Iris pigment epithelial cell (primary cell): ENCODE measurements at places on chromosomes 6 and 20.

GRCh38 chr20:44234566-44235317 lies 12.4 kb upstream of the GDAP1L1 start:
- no peak for DNase-seq

DNA sequence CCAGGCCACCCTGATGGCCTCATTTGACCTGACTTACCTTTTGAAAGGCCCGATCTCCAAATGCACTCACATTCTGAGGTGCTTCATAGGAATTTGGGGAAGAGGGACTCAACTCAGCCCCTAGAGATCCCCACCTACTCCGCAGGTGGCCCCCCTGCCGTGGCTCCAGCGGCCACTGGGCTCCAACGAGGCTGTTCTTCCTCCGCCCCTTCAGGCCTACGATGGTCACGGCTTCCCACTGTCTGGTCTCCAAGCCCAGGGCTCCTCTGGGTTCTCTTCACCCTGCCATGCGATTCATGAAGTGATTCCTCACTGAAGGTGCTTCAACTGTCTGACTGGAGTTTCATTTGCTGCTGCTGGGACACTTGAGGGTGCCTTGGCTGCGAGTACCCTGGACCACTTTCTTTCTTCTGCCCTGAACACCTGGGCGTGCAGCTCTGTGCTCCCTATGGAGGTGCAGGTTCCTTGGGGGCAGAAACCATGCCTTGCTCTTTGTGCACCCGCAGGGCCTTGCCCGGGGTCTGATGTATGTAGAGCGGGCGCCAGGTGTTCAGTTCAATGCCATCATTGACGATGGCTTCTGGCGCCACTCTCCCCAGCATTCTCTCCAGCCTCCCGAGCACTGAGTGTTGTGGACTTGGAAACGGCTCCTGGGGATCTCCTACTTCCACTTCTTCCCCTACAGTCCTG lies 10.0 kb upstream of the DUSP22 start:
- no peak for DNase-seq

DNA sequence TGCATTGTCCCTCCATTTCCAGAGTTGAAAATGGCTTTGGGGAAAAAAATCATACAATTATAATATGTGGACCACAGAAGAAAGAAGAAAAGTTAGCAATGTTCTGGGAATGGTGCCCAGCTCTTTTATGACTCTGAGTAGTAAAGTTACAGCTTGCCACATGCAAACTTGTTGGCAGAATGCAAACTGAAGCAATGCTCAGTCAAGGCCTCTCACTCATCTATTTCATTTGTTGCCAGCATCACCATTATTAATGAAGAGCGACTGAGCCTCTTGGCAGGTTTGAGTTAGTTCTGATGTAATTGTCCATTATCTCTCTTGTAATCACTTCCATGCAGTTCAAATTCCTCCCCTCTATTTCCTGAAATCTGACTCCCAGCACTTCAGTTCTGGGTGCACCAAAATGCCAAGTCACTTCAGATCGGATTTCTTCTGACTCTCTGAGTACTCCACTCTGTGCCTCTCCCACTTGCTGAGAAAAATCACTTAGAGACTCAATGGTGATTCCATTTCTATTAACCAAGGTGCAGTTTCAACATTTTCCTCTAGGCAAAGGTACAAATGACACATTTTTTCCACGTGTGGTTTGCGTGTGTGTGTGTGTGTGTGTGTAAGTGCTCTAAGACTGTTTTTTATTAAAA lies 154.4 kb upstream of the STMND1 start:
- peak; percentile 96 for DNase-seq

- DNase-seq: no peak
Measured at GRCh38 chr6:21265034-21265729, 328.4 kb upstream of the SOX4 start.

DNA sequence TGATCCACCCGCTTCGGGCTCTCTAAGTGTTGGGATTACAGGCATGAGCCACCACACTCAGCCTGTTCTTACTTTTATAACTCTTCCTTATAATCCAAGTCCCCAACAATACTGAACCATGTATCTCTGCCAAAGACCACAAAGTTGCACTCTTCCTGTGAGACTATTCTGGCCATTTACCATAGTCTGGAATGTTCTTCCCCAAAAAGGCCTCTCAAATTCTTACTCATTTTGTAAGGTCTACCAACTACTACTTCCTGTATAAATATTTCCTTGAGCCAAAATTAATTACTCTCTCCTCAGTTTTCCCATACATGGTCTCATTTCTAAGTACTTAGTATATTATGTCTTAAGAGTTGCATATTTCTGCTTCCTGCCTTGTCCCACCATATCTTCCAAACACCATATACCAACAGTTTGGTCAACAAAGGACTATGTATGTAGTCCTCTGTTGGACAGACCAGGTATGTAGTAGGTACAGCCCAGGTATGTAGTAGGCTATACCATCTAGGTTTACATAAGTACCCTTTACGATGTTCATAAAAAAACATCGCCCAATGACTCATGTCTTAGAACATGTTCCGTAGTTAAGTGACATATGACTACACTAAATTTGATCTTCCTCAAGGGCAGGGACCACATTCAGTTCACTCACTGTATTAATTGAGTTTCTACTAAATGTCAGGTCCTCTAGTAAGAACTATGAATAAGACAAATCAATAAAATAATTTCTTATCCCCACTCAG lies 22.0 kb downstream of the RANBP9 start:
- DNase-seq: no peak

- no peak for DNase-seq
Measured at GRCh38 chr6:3081960-3082359, 13.7 kb downstream of the RIPK1 start.

GRCh38 chr6:33802186-33802958 lies 1.4 kb downstream of the MLN start:
- no peak for DNase-seq

- DNase-seq: peak; percentile 92
Measured at GRCh38 chr6:108578595-108579327, 18.0 kb downstream of the FOXO3 start.
